ENCODE measurements at places on chromosomes 12 and 14. TPM values are rescaled to one million over a fixed set of nuclear protein-coding genes. Genes with fewer than 3 reads are reported as not detected.

INHBE gene
- 0.88 TPM for total RNA-seq

DNA sequence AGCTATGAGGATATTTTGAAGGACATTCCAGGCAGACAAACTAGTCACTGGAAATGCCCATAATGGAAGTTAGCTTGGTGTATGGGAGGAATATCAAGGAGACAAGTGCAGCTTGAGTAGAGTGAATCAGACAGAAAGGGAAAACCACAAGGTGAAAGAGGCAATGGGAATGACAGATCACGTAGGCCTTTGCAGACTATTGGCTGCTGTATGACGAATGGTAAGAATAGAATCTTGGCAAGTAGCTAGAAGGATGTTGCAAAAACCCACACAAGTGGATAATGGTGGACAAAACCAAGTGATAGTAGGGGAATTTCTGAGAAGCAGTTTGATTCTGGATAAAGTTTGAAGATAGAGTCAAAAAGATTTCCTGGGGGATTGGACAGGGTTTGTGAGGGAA lies 196.9 kb upstream of the NOVA1 start:
- no peak for DNase-seq

DNA sequence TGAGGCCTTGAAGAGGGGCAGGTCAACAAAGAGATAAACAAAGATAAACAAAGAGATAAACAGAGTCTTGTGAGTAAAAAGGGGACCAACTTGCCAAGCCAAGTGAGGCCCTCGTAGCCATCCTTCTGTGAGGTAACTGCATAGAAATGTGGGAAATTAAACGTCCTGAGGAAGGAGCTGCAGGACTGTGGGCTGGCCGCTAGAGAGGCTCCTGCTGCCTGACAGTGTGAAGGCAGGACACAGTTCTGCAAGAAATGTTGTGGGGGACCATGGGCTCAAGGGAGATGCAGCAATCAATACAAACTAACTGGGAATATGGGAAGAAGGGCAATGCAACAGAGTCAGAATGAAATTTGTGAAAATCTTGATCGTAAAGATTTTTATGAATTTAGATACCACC lies 91.9 kb downstream of the SLC8A3 start:
- DNase-seq, result no peak

GRCh38 chr14:89624500-89625156 lies 207.6 kb upstream of the FOXN3 start:
- no peak for DNase-seq

- no peak for DNase-seq
Observed at GRCh38 chr14:89537911-89538310, 120.9 kb upstream of the FOXN3 start.

- DNase-seq, result no peak
Observed at GRCh38 chr14:105173901-105174894, 5.6 kb upstream of the JAG2 start.

DNA sequence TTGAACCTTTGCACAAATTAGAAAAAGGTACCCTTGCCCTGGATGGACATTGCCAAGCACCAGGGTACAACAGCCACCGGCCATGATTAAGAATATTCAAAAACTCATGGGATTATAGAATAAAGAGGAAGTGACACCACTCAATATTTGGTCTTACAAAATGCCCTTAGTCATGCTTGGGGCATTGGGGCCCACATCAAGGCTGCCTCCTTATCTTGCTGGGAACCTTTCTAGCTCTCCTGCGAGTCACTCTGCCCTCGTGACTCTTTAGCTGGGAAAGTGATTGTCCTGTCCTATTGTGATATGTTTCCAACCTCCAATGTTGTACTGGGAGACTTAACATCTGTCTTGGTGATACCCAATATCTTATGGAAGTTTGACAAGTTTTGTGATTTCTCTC lies 57.8 kb downstream of the GTF2A1 start:
- no peak for DNase-seq

- DNase-seq, result no peak
Observed at GRCh38 chr12:101931498-101932326, 54.3 kb downstream of the DRAM1 start.

GRCh38 chr12:89261982-89262381 lies 90.3 kb downstream of the DUSP6 start:
- no peak for DNase-seq

Data from osteoblast (primary cell).